Suppressor macrophage (primary cell): ENCODE measurements at places on chromosomes 12 and 14.

DNA sequence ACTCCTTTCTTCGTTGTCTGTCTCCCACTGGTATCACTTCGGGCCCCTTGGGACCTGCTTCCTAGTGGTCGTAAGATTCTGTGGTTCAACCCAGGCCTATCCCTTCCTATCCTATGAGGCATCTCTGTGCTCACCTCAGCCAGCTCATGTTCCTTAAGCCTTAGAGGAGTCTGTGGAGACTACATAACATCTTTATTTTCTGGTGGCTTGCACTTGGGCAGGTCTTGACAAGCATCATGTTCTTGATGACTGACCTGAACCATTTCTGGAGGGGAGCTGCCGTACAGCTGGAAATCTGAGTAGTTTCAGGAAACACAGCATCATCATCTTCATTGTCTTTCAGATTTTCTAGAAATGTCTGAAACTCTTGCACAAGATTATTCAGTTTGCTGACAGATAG, 69.3 kb downstream of the PPFIBP1 start:
- no peak for DNase-seq

DNA sequence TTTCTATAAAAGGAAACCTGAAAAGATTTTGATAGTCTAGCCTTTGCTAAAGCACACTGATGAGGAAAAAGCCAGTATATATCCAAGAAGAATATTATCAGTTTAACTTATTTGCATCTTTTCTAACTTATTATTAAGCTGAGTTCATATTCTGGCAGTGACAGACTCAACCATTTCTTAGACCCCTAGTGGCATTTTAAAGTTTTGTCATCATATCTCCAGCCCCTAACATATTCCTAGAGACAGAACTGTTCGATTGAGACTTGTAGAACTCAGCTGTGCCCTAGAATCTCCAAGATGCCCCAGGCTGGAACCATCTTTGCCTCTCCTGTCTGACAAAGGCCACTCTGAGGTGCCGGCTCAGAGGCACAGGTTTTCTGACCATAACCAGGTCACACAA, 365.6 kb downstream of the NELL2 start:
- DNase-seq = no peak

DNA sequence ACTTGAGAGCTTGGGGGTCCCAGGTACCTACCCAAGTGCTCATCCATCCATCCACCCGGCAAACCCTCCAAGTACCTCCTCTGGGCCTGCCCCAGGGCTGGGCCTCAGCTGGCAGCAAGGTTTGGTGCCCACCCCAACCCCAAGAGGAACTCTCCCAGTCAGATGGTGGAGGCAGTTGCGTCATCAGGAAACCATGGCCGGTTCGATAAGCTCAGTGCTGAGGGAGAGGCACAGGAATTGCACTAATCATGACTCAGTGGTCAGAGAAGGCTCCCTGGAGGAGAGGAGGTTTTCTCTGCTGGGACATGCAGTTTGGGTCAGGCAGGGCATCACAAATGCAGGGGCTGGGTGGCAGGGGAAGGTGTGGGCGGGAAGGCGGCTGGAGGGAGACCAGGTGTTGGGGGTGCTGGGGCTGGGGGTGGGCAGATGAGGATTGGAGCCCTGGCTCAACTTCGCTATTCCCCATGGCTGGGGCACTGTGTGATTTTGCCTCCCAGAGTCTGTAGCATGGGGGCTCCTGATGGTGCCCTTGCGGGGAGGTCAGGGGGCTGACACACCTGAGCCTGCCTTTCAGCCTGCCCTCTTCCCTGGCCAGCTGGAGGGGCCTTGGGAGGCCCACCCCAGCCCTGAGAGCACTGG, 32.2 kb downstream of the SH2B3 start:
- peak; percentile 90 for DNase-seq

DNA sequence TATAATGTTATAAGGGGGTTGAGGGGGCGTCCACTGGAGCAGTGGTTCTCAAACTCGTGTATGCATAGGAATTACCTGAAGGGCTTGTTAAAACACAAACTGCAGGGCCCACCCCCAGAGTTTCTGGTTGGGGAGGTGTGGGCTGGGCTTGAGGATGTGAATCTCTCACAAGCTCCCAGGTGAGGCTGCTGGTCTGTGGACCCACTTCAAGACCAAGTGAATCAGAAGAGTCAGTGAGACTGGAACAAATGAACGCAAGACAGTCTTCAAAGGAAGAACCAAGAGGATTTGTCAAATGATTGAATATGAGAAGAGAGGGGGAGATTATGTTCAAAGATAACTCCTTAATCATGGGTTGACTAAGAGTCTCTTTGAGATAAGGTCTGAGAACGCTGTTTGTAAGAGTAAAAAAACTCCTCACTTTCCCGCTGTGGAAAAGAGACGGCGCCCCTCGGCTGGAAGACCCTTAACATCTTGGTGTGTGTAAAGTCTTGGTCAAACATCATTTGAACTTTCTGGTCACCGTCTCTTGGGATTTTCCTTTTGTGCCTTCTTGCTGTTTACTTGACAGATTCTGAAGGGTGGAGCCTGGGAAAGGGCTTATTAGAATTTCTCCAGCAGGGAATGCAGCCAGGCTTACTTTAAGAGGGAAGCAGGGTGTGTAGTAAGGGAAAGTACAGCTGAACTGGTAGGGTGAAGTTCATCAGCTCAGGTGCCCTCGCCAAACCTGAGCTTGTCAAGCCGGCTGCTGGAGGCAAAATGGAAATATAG, 5.3 kb upstream of the FOXN3 start:
- DNase-seq = no peak

DNA sequence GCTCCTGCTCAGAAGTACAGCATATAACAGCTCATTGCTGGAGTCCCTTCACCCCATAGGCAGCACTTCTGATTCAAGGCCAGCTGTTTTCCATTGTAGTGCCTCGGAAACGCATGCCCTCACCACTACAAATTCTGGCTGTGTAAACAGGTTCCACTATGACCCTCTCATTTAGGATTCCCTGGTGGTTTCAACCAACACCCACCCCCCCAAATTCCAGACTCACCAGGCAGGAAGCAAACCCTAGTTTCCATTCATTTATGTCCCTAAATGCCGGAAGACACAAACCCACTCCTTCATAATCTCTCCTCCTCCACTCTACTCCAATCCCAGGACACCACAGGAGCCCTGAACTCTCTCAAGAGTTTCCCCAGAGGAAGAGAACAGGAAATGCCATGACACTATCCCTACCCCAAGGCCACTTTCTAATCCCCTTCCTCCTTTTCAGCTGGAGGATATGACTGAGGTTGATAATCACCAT, 75.9 kb upstream of the TMPO start:
- peak; percentile 80 for DNase-seq

DNA sequence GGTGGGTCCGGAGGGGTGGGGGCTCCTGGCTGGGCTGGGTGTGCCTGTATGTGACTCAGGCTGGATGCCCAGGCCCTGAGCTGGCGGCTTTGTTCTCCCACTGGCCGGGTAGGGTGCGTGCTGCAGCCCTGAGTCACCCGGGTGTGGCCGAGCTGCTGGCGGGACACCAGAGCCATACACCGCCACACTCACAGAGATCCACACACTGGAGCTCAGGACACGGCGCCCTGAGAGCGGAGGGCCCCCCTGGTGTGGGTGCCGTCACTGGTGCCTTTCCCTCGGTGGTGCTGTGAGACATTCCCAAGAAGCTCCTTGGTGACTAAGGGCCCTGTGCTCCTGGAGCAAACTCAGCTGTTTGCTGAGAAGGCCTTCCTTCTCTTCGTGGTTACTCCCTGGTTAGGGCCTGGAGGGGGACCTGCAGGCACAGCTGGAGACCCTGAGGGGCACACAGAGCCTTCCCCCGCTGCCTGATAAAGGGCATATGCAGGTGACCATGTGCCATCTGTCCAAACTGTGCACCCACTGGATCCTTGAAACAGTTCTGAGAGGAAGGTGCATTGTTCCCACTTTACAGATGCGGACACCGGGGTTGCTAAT, 44.3 kb downstream of the KRT80 start:
- DNase-seq = peak; percentile 62

DNA sequence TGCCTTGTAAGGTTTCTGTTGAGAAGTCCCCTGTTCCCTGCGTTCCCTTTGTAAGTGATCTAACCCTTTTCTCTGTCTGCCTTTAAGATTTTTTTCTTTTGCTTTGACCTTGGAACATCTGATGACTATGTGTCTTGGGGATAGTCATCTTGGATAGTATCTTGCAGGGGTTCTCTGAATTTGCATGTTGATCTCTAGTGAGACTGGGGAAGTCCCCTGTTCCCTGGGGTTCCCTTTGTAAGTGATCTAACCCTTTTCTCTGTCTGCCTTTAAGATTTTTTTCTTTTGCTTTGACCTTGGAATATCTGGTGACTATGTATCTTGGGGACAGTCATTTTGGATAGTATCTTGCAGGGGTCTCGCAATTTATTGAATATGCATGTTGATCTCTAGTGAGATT, 38.2 kb upstream of the TMX1 start:
- DNase-seq = no peak

DNA sequence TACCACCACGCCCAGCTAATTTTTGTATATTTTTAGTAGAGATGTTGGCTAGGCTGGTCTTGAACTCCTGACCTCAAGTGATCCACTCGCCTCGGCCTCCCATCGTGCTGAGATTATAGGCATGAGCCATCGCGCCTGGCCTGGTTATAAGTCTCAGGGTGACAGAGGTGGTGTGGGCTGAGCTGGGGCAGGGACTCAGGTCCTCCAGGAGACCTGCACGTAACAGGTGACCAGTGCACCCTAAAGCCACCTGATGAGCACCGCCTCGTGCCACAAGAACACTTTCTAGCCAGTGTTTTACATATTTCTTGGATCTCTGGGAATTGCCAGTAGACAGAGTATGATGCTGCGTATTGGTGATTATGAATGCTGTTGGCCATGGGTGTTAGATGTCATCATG, 136.5 kb upstream of the CPM start:
- no peak for DNase-seq

- DNase-seq = no peak
These were observed 280.2 kb downstream of the PDZRN4 start for GRCh38 chr12:41468341-41468740.

DNA sequence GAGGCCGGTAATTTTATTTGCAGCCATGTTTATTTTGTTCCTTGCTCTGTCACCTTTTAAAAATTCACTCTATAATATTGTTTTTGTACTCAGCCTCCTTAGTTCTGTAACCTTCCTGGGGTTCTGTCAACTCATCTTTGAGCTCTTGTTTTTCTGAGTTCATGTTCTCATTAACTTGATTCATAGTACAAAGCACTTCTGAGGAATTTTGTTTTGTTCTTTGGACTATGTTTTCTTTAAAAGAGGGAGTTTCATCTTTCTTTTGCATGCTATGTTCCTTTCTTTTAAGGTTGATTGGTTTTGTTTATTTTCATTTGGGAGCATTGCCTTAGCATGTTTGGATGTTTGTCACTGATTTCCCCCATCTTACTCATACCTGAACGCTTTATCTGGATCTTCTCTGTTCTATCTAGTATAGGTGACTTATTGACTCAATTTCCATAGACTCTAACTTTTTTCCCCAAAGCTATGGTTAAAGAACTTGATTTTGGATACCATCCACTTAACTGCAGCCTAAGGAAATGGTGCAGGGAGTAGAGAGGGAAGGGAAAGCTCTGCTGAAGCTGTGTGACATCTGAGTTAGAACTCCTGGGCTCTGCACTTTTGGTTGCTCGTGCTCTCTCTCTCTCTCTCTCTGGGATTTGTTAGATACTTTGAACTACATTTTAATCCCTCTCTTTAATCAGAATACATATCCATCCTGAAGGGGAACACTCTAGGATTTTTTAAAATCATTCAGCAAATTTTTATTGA, 268.5 kb downstream of the PAWR start:
- DNase-seq = no peak

- DNase-seq = no peak
These were observed 51.9 kb upstream of the SMCO2 start for GRCh38 chr12:27394676-27395075.

DNA sequence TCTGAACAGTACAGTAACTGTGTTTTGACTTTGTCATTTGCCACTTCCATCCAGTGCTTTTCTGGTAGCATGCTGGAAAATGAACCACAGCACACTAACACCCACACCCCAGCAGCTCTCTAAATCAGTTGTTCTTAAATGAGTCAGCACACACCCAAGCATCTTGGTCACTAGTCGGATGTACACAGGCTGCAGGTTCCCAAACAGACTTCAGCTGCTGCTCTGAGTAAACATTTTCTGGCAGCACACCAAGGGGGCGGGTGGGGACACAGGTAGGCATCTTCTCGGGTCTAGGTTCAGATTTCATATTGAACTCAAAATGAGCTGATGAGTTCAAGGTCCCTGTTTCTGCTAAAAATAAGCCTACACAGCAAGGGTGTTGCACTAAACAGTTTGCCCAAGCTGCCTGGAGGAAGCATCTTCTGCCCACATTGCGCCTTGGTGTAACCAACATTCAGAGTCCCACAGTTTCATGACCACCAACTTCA, 39.8 kb downstream of the IFNG start:
- DNase-seq = no peak

DNA sequence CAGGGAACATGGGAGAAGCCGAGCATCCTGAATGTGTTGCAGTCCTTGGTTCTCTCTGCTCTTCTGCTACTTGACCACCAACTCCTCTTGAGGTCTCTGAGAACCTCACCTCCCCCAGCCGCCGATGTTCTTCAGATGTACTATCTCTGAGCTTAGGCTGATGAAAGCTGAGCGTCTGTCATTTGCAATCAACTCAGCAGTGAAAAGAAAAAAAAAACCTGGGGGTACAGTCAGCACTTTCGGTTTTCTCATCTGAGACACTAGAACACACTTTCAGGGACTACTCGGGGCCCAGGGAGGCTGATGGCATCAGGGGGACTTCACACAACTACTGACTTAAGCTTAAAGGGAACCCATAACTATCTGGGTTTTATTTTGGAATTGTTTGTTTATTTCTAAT, 9.6 kb upstream of the FLVCR2 start:
- DNase-seq = no peak

GRCh38 chr14:95472819-95473251, 43.6 kb downstream of the SYNE3 start:
- no peak for DNase-seq

DNA sequence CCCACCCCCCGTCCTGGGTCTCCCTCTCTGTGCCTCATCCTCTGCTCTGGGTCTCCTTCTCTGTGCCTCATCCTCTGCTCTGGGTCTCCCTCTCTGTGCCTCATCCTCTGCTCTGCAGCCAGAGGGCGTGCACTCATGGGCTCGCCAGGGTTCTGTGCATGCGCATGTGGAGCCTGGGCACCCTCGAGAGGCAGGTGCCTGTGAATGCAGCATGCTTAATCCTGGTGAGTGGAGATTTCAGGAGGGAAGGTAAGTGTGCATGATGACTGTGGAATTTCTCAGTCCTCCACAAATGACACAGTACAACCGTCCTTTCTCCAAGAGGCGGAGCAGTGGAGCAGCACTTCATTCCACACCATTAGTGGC, 65.2 kb downstream of the EP400 start:
- no peak for DNase-seq

- peak; percentile 61 for DNase-seq
These were observed 254.0 kb upstream of the USP15 start for GRCh38 chr12:62006076-62006732.

GRCh38 chr12:111152561-111152960, 216.3 kb downstream of the PHETA1 start:
- DNase-seq = no peak

DNA sequence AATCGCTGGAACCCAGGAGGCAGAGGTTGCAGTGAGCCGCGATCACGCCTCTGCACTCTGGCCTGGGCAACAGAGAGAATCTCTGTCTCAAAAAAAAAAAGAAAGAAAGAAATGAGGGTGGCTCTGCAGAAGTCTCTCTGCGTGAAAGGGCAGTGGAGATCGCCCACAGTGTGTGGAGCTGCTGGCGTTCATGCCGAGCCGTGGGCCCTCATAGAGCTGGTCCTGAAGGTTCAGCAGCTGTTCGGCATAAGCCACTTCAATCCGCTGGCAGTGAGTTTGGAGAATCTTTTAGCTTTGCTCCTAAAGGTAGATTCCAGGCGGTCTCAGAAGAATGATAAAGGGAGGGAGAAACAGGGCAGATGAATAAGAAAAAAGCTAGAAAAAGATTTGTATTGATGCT, 36.7 kb upstream of the ATP2A2 start:
- no peak for DNase-seq

- DNase-seq = no peak
These were observed 17.5 kb downstream of the YY1 start for GRCh38 chr14:100256339-100256895.
